NCI-H1694 (cell line): ENCODE measurements at places on chromosomes 2 and 18.

- no peak for DNase-seq
Measured at GRCh38 chr18:43917520-43917919, 640.2 kb upstream of the SYT4 start.

- DNase-seq, result no peak
Measured at GRCh38 chr2:68839260-68839833, 31.9 kb downstream of the BMP10 start.

GRCh38 chr18:55744206-55744605 is 156.2 kb upstream of the TCF4 start:
- DNase-seq, result no peak

DNA sequence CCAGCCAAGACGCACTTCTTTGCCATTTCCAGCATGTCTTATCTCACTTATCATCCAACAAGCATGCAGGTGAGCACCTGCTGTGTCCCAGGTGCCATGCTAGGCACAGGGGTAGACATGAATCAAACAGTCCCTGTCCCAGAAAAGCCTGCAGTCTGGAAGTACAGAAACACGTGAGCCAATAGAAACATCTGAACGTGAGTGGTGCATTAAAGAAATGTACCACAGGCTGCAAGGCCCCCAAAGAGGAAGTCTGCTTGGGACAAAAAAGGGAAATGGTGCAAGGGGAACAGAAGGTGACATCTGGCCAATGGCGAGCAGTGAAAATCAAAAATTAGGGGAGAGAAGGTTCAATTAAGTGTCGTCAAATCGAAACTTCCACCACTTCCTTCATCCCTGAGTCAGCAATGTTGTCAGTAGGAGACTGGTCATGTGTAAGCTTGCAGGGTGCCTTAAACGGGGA is 17.6 kb upstream of the TMEM247 start:
- DNase-seq, result no peak

GRCh38 chr2:237618449-237618848 is 8.9 kb upstream of the LRRFIP1 start:
- DNase-seq, result no peak

GRCh38 chr18:68532328-68532885 is 182.5 kb downstream of the TMX3 start:
- no peak for DNase-seq

DNA sequence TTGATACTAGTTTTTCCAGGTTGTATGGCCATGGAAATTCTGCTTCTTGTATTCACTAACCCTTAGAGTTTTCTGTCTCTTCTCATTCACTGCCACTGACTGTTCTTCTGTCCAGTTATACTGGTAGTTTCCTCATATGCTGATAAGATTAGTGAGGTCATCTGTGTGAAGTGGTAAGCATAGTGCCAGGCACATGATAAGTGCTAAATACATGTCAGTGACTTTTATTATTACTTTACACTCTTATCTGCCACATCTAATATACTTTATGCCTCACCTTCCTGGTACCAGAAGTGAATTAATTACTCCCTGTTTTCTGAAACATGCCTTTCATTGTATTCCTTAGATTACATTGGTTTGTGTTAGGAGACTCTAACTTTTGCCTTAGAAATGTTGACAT is 91.3 kb downstream of the NBEAL1 start:
- DNase-seq, result no peak
